H9 (cell line): ENCODE measurements at places on chromosomes 7 and 10. TPM values are rescaled to one million over a fixed set of nuclear protein-coding genes. Genes with fewer than 3 reads are reported as not detected.
A peak's percentile ranks its signal among the peaks of the same experiment; 100 is the strongest.

SPDYE16 gene
- not detected in 2 replicates for total RNA-seq

DNA sequence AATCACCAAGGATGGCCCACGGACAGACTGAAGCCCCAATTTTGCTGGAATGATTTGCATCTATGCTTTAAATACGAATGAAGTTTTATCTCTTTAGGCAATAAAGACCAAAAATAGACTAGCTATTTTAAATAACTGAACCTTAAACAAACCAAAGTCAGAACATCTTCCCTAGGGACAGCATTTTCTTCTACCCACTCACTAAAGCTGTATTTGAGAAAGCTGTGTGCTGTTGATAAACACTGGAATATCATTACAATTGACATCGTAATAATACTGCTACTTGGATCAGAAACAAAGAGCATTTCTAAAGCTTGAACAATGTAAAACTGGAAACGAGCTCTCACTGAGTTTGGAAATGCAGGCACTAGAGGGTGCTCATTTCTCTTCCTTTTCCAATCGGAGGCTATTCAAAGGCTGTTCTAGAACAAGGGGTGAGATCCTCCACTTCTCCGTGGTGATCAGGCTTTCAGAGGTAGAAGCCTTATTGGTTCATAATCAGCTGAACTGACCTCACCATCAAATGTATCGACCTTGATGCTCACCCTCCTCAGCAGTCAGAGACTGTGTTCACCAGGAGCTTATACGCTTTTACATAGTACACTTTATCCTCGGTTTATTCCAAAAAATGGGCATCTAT is 225.3 kb upstream of the PRSS1 start:
- no peak for DNase-seq
- H3K4me3 ChIP-seq: no peak overlapping the region
- H3K36me3 ChIP-seq: no peaks in the 10 kb centered on the region
- no peaks in the 10 kb centered on the region; the same call in 1 of the 2 replicates for H3K27me3 ChIP-seq

- no peak overlapping the region for H3K4me3 ChIP-seq
- H3K27ac ChIP-seq: no peak overlapping the region
- DNase-seq: no peak
- H3K4me1 ChIP-seq: no peaks in the 10 kb centered on the region
Measured at GRCh38 chr7:2905500-2905899, 61.4 kb upstream of the GNA12 start.

DNA sequence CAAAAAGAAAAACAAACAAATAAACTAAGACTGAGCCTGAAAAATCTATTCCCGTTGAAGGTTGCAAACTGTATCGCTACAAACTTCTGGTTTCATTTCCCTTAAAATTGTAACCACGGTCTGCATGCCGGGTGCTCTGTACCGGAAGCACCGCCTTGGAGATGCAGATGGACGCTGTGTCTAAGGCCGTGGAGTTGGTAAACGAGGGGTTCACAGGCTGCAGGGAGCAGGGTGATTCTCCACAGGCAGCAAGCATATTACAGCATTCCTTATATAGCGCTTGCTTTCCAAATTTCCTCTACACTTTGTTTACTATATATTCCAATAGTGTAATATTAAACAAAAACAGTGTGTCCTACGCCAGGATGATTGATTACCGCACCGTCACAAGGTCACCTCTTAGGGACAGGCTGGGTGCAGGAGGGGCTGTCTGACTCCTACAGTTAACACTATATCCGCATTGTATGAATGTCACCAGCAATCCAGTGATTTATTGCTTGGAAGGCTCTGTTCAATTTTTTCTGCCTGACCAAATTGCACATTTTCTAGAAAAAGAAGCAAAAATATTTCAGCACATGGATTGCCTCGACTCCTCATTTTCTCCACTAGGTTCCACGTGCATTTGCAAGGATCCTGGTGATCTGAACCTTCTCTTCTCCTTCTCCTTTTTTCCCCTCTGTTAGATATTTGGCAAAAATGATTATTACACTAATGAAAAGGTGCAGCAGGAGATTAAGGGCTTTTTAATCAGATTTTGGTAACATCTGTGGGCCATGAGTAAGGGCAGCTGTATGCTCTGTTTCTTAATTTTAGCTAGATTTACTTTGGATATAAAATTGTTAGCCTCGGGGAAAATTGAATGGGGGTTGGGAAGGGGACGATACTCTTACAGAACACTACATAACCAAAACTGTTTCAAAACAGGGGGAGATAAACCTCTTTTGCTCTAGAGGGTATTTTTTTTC is 325.8 kb upstream of the MGMT start:
- H3K27ac ChIP-seq: no peak overlapping the region
- no peak overlapping the region for H3K4me3 ChIP-seq
- H3K36me3 ChIP-seq: no peaks in the 10 kb centered on the region

GRID2IP gene
- 1.7 TPM in 2 replicates for total RNA-seq

- H3K27ac ChIP-seq: no peak overlapping the region
- H3K4me1 ChIP-seq: no peaks in the 10 kb centered on the region
- no peaks in the 10 kb centered on the region for H3K36me3 ChIP-seq
Measured at GRCh38 chr7:18573410-18574234, 78.1 kb downstream of the HDAC9 start.

DNA sequence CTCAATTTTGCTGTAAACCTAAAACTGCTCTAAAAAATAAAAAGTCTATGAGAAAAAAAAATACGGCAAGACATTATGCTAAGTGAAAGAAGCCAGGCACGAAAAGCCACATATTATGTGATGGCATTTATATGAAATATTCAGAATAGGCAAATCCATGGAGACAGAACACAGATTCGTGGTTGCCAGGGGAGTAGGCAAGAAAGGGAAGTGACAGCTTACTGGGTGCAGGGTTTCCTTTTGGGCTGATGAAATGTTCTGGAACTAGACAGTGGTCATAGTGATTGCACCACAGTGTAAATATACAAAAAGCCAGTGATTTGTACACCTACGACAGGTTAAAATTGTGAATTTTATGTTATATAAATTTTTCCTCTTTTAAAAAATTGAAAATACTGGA is 41.3 kb upstream of the GLI3 start:
- DNase-seq: no peak
- no peaks in the 10 kb centered on the region for H3K36me3 ChIP-seq
- no peak overlapping the region for H3K27ac ChIP-seq
- H3K27me3 ChIP-seq: no peaks in the 10 kb centered on the region

OR2A1 gene
- total RNA-seq: not detected in 2 replicates

RTKN2 gene
- 14.4 and 14.5 TPM in 2 replicates for total RNA-seq

FAM13C gene
- 0.31 and 0.39 TPM in 2 replicates for total RNA-seq

CPN1 gene
- not detected in 2 replicates for total RNA-seq

GRCh38 chr7:29853789-29854188 is 47.5 kb downstream of the WIPF3 start:
- H3K4me3 ChIP-seq: no peak overlapping the region
- no peaks in the 10 kb centered on the region for H3K27me3 ChIP-seq
- no peaks in the 10 kb centered on the region for H3K36me3 ChIP-seq
- DNase-seq: no peak
- H3K27ac ChIP-seq: no peak overlapping the region
- no peaks in the 10 kb centered on the region; the same call in 1 of the 2 replicates for H3K4me1 ChIP-seq

DNA sequence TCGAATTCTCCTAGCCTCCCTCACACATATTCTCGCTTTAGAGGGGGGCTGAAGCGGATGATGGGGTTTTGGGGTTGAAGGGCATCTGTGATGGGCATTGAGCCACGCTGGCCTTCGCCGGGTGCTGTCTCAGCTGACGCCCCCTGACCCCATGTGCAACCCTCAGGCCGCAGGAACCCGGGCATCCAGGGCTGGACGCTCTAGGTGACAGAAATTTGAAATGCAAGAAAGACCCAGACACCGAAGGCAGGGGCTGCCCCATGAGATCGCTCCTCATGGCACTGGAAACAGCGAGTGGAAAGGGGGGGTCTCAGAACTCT is 664 bp upstream of the C10orf88 start:
- H3K27ac ChIP-seq: no peak overlapping the region
- no peak for DNase-seq
- no peaks in the 10 kb centered on the region for H3K36me3 ChIP-seq
- H3K4me3 ChIP-seq: peak overlapping the region; percentile 79; the same call in 2 of the 3 replicates
- peaks cover 4% of the 10 kb centered on the region; the same call in 1 of the 2 replicates for H3K27me3 ChIP-seq

DNA sequence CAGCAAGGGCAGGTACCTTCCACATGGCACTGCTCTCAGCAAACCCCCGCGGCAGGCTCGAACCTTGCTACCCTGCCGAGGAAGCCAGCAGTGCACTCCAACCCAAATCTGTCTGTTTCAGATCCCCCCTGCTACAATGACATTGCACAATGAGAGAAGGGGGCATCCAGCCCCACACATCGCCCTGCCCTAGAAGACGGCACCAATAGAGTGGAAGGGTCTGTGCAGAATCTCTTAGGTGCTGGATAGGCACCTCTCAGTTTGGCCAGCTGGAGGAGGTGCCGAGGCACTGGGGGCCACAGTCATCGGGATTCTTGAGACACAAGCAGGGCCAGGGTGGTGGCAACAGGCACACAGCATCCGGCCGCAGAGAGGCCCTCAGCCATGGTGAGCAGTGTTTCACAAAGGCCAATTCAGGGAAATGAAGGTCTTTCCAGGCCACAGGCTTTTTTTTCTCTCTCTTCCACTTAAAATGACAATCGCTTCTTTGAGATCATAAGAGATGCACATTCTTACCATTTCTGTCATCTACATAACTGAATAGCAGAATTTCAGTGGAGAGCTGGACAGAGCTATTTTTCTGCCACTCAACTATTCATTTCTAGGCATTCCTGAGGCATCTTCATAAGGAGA is 281.3 kb downstream of the TNS3 start:
- no peak overlapping the region for H3K27ac ChIP-seq
- DNase-seq: no peak
- H3K36me3 ChIP-seq: no peaks in the 10 kb centered on the region; the same call in 2 of the 3 replicates
- H3K27me3 ChIP-seq: no peaks in the 10 kb centered on the region

ETV1 gene
- 68.5 and 71.8 TPM in 2 replicates for total RNA-seq

SAMD9L gene
- not detected in 2 replicates for total RNA-seq

DNA sequence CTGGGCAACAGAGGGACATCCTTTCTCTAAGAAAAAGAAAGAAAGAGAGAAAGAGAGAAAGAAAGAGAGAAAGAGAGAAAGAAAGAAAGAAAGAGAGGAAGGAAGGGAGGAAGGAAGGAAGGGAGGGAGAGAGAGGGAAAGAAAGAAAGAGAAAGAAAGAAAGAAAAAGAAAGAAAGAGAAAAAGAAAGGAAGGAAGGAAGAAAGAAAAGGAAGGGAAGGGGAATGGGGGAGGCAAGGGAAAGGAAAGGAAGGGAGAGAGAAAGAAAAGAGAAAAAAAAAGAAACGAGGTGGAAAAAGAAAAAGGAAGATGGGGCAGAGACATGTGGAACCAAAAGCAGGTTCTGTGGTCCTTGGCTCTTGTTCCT is 82.9 kb upstream of the SMNDC1 start:
- no peaks in the 10 kb centered on the region for H3K27me3 ChIP-seq
- no peaks in the 10 kb centered on the region for H3K36me3 ChIP-seq
- no peak overlapping the region for H3K27ac ChIP-seq
- peaks cover 4% of the 10 kb centered on the region; the same call in 1 of the 2 replicates for H3K4me1 ChIP-seq

DNA sequence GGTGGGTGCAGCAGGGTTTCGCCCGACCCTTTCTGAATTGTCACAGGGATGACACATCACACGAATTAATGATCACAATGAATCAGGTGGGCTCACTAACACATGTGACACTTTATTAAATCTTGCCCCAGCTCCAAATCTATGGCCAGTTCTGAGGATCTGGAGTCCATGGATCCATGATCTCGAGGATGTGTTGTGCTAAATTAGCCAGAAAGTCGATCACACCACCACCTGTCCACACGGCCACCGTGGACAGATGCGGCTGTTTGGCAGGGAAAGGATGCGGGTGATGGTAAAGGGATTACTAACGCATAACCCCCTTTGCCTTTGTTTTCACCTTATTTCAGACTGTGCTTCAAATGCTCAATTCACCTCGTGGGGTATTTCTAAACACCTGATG is 96.4 kb downstream of the COBL start:
- no peak for DNase-seq
- H3K27ac ChIP-seq: no peak overlapping the region
- no peaks in the 10 kb centered on the region for H3K27me3 ChIP-seq
- H3K36me3 ChIP-seq: no peaks in the 10 kb centered on the region
- H3K4me1 ChIP-seq: peaks cover 7% of the 10 kb centered on the region

DNA sequence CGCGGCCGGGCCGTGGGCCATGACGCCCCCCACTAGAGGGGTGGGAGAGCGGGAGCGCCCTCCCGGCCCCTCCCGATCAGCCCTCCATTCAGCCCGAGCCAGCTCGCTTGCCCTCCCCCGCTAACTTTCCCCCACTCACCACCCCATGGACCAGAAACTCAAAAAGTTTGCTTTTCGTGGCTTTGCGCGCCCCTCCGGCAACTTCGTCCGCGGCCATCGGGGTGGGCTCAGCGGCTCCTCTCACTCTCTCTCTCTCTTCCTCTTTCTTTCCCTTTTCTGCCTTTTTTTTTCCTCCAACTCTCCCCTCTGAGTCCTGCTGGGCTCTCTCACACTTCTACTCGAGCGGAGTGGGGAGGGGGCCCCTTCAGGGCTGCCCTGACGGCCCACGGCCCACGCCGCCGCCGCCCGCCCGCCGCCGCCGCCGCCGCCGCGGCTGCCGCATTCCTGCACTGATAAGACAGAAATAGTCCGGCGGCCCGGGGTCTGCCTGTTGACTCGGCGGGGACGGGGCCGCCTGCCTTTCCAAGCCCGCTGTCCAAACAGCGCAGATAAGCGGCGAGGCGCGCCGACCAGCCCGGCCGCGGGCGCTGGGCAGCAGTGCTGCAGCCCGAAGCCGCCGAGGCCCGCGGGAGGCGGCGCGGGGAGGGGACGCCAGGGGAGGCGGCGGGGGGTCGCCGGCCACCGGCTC is at the start of gene SMARCD3:
TSS of gene SMARCD3 (minus strand) at position 349 of the 688 bp plus-strand sequence. CDS start at position 217, 132 bp downstream.
- peak; percentile 61 for DNase-seq
- H3K27ac ChIP-seq: no peak within 1 kb of the TSS
- peaks cover 19% of the 10 kb centered on the region; the same call in 1 of the 2 replicates for H3K27me3 ChIP-seq
- peak within 1 kb of the TSS; percentile 72 for H3K4me3 ChIP-seq
- no peaks in the 10 kb centered on the region for H3K36me3 ChIP-seq

DNA sequence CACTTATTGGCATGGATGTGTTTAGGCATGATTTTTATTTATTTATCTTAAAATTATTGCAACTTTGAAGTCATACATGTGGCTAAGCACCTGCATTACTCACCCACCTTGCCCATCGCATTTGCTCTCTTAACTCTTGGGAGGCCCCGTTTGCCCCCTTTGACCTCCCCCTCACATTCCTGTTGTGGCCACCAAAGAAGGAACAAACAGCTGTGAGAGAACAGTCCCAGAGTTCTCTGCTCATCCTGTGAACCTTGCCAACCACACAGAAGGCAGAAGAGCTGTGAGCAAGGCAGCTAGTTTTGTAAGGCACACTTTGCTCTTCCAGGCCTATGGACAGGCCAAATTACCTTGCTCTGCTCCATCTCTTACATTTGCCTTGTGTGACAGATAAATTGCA is 23.6 kb upstream of the FGL2 start:
- H3K27ac ChIP-seq: no peak overlapping the region
- H3K27me3 ChIP-seq: no peaks in the 10 kb centered on the region
- DNase-seq: no peak

CALHM3 gene
- not detected in 2 replicates for total RNA-seq

TRPV5 gene
- not detected in 2 replicates for total RNA-seq

TAS2R5 gene
- total RNA-seq: 0.83 and 0.92 TPM in 2 replicates

SEMA3D gene
- total RNA-seq: 5.4 and 5.6 TPM in 2 replicates
